ENCODE measurements at places on chromosomes 16 and 17.

DNA sequence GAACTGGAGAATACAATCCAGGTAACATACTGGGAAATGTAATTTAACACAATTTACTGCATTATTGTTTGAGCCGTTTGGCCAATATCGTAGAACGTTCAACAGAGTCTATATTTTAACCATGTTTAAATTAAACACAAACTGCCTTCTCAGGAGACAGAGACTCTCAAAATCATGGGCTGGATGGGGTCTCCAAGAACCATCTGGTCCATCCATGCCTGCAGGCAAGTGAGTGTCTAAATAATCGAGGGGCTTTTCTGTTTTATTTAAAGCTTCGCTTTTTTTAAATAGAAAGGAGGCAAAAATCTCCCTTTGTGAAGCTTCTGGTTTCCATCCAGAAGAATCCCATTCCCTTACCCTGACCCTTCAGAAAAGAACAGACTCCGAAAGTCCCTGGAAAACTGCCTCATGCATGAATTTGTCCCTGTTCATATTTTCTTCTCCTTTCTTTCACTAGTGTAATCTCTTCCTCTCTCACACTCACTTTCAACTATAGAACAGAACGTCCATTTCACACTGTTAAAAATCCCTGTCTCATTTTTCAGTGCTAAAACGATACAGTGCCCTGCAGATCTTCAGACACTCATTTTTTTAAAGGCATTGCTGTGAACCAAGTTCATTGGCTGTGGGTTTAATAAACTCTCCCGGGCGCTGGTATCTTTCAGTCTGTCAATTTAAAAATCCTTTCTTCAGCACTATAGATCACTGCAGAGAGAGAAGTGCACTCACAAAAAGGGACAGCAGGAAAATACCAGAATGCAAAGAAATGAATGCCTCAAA, 111.4 kb upstream of the TOM1L1 start:
- no peak for DNase-seq

DNA sequence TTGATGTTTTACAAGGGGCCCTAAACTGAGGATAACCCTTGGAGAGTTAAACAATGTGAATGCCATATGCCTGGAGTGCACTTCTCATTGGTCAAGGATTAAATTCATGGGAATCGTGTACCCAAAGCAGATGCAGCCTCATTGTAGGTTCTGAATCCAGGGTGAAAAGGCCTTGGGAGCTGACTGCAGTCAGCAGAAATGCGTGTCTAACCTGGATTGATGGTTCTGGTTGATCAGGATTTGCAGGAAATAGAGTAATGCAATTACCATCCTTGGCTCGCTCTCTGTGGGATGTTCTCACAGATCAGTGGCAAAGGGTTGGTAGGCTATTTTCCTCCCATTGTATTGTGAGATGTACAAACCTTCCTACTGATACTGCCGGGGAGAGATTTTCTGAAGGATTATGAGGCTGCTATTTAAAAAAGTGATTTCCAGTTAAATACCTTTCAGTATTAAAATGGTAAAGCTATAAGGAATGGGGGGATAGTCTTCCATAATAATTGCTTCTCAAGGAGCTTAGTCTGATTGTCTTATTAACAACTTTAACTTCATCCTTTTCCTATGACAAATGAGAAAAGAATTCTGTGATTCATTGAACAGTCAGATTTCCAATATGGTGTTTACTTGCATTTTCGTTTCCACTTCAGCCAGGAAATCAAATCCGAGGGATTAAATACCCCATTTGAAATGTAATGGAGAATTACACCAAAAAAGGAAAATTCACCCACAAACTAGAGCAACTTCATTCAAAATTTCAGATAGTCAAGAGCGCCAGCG, 1028.1 kb upstream of the EEF2KMT start:
- DNase-seq = no peak

DNA sequence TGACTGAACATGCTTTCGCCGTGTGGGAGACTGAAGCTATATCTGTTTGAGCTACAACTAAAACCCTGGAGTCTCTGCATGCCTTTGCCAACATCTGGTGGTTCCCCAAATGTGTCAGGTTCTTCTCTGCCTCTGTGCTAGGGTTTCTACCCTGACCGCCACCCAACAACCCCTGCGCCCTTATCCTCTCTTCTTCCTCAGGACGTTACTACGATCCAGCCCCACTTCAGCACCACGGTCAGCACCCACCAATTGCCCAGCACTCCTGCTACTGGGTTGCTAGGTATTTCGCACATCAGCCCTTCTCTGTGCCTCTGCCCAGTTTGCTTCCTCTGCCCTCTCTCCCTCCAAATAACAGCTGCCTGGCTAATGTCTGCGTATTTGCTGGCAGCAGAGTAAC, 106.3 kb upstream of the HSBP1 start:
- DNase-seq = peak; percentile 17

DNA sequence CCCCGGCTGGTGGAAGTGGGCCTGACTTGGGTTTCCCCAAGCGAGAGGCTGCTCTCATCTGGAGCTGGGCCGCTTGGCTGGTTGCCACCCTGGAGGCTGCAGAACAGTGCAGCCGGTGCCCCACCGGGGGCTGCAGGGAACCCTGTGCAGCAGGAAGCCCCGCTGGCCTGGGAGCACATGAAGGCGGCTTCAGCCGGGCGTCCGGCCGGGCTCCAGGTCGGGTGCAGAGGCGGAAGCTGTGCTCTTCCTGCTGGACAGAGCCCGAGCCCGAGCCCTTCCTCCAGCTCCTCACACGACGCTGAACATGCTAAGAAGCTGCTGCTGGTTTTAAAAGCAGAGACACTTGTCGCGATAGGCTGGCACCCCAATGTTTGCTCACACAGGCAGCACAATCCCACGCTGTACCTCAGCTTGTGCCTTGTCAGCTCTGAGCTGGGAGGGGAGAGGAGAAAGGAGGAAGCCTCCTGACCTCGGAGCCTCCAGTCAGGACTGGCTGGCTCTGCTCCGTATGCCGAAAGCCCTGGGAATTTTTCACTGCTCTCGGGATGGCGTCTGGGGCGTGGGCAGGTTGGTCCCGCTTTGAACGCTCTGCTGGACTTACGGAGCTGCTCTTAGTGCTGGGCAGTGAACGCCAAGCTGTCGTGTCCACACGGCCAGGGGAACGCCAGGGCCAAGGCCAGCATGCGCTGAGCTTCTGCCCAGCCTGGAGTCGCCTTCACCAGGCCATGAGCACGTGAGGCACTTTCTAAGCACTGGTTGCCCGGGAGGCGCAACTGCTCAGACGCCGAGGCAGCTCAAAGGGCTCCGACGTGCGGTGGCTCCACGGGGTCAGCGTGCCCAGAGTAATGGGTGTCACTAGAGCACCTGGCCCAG, 8.8 kb downstream of the CDK5R1 start:
- no peak for DNase-seq

DNA sequence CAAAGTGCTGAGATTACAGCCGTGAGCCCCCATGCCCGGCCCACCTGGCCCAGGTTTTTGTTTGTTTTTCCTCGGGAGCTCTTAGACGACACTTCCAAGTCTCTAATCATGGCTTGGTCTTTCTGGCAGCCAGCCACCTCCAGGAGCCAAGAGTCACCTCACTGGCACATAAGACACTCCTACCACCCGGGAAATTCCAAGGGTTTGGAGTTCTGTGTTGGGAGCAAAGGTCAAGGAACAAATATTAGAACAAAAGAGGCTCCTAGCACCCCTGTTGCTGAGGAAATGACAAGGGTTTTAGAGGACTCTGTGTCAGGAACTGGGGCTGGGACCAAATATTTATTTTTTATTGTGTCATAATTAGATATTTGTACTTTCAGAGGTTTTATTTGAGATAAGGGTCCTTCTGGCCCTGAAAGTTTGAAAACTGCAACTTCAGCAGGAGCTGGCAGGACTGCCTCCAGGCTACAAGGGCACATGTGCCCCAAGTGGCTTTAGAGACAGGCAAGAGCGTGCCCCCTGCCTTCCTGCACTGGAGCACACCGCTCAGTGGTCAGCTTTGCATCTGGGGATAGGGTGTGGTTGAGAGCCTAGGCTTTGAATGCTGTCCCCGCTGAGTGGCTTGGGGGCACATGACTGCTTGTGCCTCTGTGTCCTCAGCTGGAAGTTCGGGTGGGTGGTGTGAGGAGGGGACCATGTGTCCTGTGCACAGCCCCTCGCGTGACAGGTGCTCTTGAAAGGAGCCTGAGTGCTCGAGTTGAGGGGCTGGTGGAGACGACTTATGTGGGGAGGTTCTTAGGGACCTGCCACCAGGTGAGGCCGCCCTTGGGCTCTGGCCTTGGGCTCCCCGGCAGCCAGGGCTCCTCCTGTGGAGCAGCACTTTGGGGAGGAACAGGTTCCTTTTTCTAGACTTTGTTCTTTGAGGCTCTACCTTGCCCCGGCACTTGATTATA, 29.7 kb downstream of the MGRN1 start:
- no peak for DNase-seq

GRCh38 chr17:47066095-47066494, 87.0 kb upstream of the RPRML start:
- no peak for DNase-seq

DNA sequence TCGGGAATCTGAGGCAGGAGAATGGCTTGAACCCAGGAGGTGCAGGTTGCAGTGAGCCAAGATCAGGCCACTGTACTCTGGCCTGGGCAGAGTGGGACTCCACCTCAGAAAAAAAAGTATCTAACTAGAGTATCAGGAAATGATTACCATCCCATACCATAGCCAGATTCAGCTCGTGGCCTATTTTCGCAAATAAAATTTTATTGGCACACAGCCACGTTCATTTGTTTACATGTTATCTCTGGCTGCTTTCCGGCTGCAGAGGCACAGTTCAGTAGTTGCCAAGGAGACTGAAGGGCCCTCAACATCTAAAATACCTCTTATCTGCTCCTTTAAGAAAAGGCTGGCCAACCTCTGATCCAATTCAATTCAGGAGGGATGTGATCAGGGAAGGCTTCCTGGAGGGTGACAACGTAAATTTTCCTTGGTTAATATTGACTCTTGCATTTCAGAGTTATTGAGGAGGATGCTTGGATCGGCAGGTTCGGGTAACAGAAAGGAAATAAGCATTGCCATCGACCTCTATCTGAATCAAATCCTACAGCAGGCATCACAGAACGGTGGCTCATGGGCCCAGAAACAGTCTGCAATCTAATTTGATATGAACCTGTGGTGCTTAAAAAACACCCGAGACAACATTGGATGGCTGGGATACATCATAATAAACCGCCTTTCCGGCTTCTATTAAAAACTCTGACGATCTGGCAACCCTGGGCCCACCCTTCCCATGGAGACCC, 73.8 kb downstream of the XYLT1 start:
- no peak for DNase-seq

DNA sequence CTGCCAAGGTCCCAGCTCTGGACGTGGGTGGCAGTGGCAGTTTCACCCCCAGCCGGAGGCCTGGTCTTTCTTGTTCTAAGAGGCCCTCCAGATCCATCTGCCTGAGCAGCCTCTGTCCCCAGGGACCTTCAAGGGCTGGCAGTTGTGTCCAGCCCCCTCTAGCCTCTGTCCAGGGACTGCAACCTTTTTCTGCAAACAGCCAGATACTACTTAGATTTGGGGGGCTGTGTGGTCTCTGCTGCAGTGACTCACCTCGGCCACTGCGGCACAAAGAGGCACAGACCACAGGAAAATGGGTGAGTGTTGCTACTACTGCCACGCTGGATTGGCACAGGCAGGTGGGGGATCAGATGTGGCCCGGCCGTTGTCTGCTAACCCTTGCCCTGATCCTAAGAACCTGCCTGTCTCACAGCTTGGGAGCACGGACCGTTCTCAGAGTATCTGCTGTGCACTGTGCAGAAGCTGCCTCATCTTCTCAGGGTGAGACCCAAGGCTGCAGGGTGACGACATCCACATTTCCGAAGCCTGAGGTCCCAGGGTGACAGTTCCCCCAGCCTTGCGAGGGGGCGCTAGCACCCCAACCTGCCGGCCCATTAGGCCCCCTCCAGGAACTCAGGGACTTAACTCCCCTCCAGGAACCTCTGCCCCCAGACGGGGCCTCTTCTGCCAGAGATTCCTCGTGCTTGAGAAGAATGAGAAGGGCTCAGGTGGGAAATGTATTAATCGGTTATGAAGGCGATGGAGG, 27.6 kb downstream of the MXRA7 start:
- DNase-seq = no peak

- DNase-seq = no peak
Measured at GRCh38 chr16:89161763-89162713, 9.5 kb upstream of the CDH15 start.

DNA sequence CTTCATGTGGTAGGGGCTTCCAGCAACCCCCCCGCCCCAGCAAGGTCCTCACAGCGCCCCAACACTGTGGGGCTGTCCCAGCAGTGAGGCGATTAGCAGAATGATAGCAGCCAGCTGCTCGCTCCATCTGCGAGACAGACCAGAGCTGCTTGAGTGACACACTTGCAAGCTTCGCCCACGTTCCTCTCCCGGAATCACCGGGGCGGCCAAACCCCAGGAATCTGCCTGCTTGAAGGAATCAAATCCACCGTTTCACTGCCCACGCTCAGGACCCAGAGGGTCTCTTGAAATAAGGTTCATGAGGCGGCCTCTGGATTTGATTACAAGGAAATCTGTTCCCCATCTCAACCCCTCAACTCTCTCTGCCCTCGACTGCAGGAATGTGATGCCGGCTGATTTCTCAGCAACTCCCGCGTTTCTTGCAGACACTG, 356.0 kb downstream of the C16orf95 start:
- DNase-seq = no peak

- DNase-seq = peak; percentile 46
Measured at GRCh38 chr16:77971306-77972061, 50.9 kb upstream of the CLEC3A start.

DNA sequence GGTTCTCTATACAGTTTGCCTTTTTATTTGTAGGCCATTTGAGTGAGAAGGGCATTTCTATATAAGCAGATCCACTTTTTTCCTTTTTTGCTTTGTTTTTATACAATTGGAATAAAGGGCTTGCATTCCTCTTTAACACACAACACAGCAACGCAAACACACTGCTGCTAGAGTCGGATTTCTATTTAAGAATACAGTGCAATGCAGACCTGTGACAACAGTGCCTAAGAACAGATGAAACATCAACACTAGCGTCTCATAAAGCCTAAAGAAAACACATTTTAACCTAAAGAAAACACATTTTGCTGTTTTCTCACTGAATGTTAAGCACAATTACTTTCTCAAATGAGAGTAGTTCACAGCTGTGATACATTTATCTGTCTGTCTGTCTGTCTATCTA, 1141.1 kb downstream of the CDH11 start:
- no peak for DNase-seq

DNA sequence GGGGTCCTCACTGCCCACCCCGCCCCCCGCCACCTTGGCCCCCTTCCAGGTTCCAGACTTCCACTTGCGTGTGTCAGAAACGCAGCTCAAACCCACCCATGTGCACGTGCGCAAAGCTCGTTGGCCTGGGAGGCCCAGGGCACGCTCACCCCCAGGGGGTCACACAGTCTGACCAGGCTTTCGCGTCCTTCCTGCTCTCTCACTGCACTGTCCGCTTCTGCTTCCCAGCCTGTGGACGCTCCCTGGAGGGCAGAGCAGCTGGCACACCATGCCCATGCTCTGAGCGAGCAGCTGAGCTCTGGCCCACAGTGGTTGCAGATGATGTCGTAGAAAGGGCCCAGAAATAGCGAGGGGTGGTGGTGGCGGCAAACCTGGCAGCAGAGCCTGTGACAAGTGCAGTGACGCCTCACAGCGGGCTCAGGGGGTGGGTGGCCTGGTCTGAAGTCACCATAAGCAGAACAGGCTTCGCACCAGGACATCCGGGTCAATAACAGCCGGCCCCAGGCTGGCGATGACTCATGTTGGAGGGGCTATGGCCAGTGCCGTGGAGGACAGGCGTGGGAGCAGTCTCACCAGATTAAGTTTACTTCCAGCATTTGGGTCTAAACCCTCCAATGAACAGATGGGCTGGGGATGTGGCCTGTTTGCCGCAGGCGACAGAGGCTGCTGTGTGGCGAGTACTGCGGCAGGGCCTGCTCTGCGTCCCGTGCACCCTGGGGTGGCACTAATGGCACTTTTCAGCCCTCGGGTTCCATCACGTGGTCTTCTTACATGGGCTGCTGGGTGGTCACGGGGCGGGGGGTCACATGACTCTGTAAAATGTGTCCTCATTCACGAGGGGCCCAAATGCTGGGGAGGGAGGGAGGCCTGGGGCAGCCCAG, 49.0 kb downstream of the NT5M start:
- no peak for DNase-seq
